BJ (cell line): ENCODE measurements at places on chromosomes 3 and 15.

DNA sequence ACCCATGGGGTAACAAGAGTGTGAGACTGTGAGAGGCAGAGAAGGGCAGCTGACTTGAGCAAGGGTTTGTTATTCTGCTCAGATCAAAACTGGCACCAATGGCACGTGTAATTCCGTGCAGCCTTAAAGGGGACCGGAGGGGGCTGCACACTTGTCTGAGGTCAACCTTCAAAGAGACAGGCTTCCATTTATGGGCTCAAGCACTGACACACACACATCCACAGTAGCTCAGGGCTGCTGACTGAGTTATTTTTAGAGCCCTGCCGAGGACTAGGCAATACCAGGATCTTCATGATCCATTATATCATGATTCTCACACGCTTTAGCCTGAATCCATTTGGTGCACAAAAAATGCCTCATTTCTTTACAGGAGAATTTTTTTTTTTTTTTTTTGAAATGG, 20.6 kb upstream of the SPTBN5 start:
- DNase-seq: no peak

GRCh38 chr15:39125226-39125625, 455.7 kb upstream of the THBS1 start:
- no peak for DNase-seq

- no peak for DNase-seq
Observed at GRCh38 chr3:56970461-56970879, 90.0 kb upstream of the SPATA12 start.

GRCh38 chr3:120062474-120062873, 31.8 kb downstream of the GSK3B start:
- no peak for DNase-seq

DNA sequence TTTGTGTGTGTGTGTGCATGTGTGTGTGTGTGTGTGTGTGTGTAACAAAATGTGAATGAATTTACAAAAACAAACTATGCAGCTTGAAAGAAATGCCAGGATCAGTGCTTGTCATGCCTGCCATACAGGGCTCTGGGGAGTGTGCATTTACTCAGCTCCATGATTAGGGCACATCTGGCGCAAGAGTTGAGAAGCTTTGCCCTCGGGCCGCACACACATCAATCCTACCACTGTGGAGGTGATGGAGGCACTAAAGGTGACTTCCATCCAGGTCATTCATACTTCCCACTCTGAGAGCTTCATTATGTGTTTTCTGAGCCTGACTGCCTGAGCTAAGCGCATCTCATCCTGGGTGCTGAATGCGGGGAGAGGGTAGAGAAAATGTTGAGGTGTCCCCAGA, 72.0 kb upstream of the ZBED2 start:
- DNase-seq: no peak

DNA sequence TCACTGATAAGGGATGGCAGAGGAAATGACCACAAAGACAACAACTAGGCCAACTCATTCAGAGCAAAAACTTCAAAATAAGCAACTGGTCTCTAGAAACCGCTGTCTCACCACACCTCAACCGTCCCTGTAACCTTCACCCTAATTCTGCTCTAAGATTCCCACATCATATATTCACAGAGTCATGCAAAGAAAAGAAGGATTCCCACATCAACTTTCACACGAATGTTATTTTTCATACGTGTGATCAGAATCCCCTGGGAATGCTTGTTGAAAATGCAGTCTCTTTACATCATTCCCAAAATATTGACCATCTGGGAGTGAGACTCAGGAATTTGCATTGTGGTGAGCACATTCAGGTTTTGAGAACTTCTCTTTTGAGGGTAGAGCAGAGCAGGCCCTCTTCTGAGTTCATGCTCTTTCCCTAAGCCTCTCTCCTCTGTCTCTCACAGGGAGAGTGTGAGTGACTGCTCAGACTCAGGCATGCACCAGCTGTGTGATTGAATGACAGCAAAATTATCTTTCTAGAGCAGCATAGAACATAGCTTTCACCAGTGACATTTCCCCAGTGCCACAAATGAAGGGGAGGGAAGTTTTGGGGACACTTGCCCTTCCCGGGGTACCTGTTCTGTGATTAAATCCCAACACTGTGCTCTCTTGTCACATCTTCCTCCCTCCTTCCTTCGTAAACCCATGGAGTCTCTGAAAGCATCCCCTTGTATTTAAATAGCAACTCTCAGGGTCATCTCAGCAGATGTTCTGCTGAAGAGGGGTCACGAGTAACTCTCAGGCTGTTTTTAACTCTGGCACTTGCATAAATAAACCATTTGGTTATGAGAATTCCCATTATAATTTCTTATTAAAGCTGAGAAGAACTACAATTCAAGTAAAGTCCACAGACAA, 170.9 kb downstream of the PLCL2 start:
- DNase-seq: no peak

DNA sequence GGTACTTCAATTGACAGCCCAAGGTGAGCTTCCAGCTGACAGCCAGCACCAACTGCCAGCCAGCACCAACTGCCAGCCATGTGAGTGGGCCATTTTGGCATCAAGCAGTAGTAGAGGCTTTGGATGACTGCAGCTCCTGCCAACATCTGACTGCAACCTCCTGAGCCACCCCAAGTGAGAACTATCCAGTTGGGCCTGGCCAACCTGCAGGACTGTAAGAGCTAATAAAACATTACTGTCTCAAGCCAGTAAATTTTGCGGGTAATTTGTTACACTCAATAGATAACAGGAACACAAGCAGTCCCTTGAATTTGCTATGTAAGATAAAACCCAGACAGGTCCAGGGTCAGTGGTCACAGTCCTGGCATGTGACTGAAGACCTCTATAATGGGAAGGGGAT, 29.7 kb downstream of the EPHB1 start:
- DNase-seq: no peak

GRCh38 chr3:41598402-41599126, 363.3 kb downstream of the ULK4 start:
- no peak for DNase-seq

GRCh38 chr3:16318176-16318575, 53.2 kb downstream of the OXNAD1 start:
- no peak for DNase-seq

- DNase-seq: no peak
Observed at GRCh38 chr15:52695154-52695553, 16.0 kb upstream of the ATOSA start.

DNA sequence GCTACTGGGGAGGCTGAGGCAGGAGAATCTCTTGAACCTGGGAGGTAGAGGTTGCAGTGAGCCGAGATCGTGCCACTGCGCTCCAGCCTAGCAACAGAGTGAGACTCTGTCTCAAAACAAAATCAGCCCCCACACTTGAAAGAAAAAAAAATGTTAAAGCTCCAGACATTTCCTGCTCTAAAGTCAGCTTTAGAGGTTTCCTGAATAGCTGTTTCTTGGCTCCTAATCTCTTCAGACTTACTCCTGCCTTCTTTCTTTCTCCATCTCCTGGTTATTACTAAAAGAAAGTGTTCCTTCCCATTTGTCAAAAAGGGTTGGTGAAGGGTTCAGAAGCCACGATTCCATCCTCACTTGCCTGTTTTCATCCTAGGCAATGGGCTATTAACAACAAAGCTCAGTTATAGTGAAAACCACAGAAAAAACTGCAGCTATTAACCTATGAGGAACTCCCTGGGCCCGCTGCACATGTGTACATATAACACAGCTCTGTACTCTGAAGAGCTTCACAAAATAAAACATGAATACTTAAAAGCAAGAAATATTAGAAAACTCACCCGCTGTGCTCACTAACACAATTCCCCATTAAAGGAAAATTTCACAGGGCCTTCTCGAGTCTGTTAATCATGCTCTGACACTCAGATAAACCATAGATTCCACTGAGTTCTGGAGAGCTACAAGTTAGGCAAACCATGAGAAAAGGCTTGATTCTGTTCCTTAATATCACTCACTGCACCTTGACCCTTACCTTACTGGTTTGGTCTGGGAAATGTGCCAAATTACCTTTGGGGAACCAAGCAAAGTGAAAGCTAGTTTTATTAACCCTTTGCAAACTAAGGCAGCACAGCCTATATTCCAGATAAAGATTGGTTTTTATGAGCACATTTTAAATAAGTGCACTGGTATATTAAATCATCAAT, 89.9 kb upstream of the TSPAN3 start:
- no peak for DNase-seq

DNA sequence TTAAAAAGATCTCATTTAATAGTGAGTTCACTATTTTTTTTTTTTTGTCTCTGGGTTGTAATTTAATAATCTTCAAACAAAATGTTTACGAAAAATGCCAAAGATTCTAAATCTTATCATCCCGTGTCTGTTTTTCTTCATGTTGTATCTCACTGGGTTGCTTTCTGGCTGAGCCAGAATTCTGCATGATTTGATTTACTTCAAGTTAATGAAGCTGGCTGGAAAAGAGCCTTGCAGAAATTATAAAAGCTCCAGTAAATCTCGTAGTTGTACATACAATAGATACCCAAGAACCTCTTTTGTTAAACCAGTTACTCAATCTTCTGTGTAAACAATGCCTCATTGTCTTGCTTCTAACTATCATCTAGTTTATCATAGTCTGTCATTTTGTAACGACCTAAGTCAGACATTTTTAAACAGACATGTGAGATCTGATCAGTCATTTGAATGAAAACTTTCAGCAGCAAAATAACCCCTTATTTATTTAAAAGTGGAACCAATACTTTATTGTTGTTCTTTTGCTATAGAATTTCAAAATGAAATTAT, 249.0 kb downstream of the MCTP2 start:
- DNase-seq: no peak

DNA sequence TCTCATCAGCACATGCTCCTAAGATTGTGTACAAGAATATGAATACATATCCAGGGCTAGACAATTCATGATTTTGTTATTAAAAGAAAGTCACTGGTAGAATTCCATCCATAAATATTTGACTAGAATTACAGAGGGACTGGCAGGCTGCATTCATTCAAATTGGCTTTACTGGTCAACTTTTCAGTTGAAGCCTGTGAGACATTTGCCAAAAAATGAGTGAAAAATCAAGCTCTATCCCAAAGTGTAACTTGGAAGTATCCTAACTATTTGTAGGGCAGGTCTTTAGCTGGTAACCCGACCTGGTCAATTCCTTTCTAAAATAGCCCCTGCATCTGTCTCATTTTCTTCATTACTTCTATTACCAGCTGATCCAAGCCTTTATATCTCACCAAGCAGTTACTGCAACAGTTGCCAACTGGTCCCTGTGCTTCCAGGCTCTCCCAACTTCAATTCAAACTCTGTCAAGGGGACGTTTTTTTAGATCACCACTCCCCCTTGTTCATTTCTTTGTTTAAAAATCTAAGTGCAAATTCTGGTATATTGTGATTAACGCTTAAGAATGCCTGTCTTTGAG, 173.1 kb upstream of the TBL1XR1 start:
- no peak for DNase-seq

- no peak for DNase-seq
Observed at GRCh38 chr15:36373550-36373949, 205.9 kb upstream of the CDIN1 start.

- DNase-seq: no peak
Observed at GRCh38 chr15:39690881-39691634, 91.6 kb downstream of the FSIP1 start.

- DNase-seq: no peak
Observed at GRCh38 chr3:101123081-101123480, 129.9 kb upstream of the ABI3BP start.

DNA sequence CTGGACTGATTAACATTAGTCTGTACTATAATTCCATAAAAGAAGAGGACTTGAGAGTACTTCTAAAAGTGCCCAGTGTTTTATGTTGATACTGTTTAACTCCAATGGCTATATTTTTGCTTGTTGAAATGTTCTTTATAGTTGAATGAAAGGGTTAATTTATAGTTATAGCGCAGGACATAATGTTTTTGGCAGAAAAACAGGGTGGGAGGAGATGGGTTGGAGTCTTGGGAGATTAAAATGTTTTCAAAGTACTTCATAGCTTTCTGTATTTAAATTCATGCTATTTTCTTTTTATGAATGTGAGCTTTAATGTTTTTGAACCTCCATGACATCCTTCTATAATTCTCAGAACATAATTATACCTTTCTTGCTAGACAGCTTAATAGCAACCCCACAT, 108.2 kb downstream of the CNTN3 start:
- DNase-seq: no peak

DNA sequence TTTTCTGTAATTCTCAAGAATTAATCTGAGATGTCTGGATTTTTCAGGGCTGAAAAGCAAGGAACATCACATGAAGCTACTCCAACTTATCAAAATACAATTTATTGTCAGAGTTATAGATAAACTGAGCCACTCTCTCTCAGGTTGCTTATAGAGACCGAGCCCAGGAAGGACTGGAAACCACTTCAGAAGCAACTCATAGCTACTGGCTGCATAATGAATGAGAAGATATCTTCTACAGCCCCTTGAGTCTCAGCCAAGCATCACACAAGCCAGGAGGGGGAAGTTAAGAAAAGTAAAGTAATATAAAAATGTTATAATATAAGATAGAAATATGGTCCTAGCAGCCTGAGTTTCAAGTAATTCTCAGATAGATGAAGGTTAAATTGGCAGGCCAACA, 186.0 kb downstream of the TNIK start:
- no peak for DNase-seq

GRCh38 chr3:158773845-158774830, 27.7 kb upstream of the MFSD1 start:
- peak; percentile 47 for DNase-seq

DNA sequence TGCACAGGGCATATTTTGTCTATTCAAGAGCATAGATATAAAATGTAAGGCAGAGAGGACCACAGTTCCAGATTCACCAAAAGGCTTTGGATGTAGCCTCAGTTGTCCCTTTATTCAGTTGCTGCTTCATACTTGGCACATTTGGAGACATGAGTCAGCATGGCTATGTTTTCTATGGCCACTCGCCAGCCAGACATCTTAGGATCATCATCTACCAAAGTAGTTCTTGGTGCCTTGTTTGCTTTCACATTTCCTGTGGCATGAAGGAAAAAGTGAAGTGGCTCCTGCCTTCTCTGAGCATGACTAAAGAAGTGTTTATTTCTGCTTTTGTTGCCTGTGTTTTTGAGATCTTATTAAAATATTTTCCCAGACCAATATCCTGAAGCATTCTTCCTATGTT, 7.2 kb downstream of the SUSD5 start:
- DNase-seq: peak; percentile 66

- DNase-seq: no peak
Observed at GRCh38 chr3:178194539-178194938, 341.7 kb upstream of the KCNMB2 start.

- peak; percentile 33 for DNase-seq
Observed at GRCh38 chr3:122514123-122515019, at the start of gene KPNA1. Gene KPNA1, minus strand, starts transcription at chr3:122514939. Its CDS starts 18,374 bp downstream, at chr3:122496565.

DNA sequence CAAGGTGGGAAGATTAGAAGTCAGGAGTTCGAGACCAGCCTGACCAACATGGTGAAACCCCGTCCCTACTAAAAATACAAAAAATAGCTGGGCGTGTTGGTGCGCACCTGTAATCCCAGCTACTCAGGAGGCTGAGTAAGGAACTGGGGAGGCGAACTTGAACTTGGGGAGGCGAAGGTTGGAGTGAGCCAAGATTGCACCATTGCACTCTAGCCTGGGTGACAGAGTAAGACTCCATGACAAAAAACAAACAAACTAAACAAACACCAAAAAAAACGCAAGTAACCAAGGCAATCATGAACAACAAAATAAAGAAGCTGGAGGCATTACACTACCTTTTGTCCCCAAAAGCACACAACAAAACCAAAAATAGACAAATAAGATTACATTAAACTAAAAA, 547.3 kb upstream of the GBE1 start:
- no peak for DNase-seq

- DNase-seq: no peak
Observed at GRCh38 chr3:127392156-127392490, 104.3 kb upstream of the PRR20G start.

GRCh38 chr15:29476503-29477080, 207.0 kb upstream of the NSMCE3 start:
- DNase-seq: no peak
